ENCODE measurements at places on chromosomes 11 and 22.
A peak's percentile ranks its signal among the peaks of the same experiment; 100 is the strongest.

GRCh38 chr22:46754110-46754799 lies 8.2 kb upstream of the TBC1D22A start:
- no peak for DNase-seq
- peaks cover 5% of the 10 kb centered on the region for H3K36me3 ChIP-seq
- no peak overlapping the region for H3K4me3 ChIP-seq
- H3K27me3 ChIP-seq: no peaks in the 10 kb centered on the region
- H3K4me1 ChIP-seq: no peaks in the 10 kb centered on the region

- no peak overlapping the region for H3K27ac ChIP-seq
- peaks cover 67% of the 10 kb centered on the region for H3K4me1 ChIP-seq
- peak; percentile 59 for DNase-seq
- no peaks in the 10 kb centered on the region for H3K36me3 ChIP-seq
Measured at GRCh38 chr11:30453705-30454104, 130.8 kb downstream of the ARL14EP start.

DNA sequence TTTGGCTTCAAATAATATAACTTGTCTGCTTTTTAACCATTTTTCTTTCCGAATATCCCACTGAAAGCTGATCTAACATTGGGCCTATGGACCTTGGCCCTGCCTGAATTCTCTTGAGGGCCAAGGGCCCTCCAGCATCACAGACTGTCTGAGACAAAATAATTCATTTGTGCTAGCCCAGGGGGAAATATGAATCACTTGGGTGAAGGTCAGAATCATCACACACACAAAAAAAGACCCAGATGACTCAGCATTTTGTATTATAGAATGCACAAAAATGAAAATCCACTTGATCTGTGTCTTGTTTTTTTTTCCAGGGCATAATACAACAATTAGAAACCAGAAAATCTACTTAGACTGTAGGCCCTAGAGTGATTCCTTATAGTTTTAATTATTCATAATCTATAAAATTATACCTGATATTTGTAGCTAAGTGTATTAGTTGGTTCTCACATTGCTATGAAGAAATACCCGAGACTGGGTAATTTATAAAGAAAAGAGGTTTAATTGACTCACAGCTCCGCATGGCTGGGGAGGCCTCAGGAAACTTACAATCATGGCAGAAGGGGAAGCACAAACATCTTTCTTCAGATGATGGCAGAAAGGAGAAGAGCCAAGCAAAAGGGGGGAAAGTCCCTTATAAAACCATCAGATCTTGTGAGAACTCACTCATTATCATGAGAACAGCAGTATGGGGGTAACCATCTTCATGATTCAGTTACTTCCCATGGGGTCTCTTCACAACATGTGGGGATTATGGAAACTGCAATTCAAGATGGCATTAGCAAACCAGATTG lies 15.6 kb upstream of the RDX start:
- H3K27ac ChIP-seq: no peak overlapping the region
- H3K27me3 ChIP-seq: no peaks in the 10 kb centered on the region
- DNase-seq: no peak
- H3K4me3 ChIP-seq: no peak overlapping the region

GRCh38 chr11:20529757-20530156 lies 69.7 kb upstream of the SLC6A5 start:
- no peak overlapping the region for H3K27ac ChIP-seq
- no peaks in the 10 kb centered on the region for H3K27me3 ChIP-seq
- no peaks in the 10 kb centered on the region for H3K4me1 ChIP-seq
- no peaks in the 10 kb centered on the region for H3K36me3 ChIP-seq
- no peak overlapping the region for H3K4me3 ChIP-seq
- DNase-seq: no peak

- no peak for DNase-seq
- H3K27me3 ChIP-seq: no peaks in the 10 kb centered on the region
- no peaks in the 10 kb centered on the region for H3K36me3 ChIP-seq
- peaks cover 8% of the 10 kb centered on the region for H3K4me1 ChIP-seq
- no peak overlapping the region for H3K4me3 ChIP-seq
Measured at GRCh38 chr11:5818245-5818886, 9.6 kb downstream of the OR52N2 start.

DNA sequence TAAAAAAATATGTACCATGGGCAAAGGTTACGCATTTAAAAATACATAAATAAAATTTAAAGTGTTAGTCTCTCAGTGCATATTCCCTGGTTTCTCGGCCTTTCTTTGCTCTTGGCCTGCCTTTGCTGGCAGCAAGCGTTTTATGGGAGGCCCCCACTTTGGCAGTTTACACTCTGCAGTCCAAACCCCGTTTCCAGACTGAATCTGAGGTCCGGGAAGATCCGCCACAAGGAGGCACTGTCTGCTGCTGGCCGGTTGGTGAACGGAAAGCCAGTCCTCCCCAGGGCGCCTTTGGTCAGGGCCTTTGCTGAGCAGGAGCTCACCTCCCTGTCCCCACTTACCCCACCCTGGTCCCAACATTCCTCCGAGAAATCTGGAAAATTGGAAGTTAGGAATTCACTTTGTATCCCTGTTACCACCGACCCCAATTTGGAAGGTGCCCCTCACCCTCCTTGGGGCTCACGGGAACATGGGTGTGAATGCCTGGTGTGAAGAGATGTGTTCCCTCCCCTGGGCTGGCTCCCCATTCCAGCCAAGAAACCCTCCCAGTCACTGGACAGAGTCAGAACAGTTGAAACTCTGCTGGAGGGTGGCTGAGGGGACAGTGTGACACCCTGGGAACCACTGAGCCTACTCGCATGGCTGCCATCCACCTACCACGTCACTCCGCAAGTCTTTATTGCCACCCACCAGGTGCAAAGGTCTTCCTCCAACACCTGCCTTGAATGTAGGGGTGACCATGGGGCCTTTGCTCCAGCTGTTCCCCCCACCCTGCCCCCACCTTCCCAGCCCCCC lies 9.4 kb upstream of the SF1 start:
- H3K36me3 ChIP-seq: no peaks in the 10 kb centered on the region
- no peaks in the 10 kb centered on the region for H3K4me1 ChIP-seq
- no peak overlapping the region for H3K4me3 ChIP-seq
- peak; percentile 90 for DNase-seq
- H3K27ac ChIP-seq: no peak overlapping the region

- H3K4me3 ChIP-seq: no peak overlapping the region
- H3K36me3 ChIP-seq: no peaks in the 10 kb centered on the region
- no peak overlapping the region for H3K27ac ChIP-seq
- no peaks in the 10 kb centered on the region for H3K27me3 ChIP-seq
- no peak for DNase-seq
- H3K4me1 ChIP-seq: no peaks in the 10 kb centered on the region
Measured at GRCh38 chr22:37204045-37204655, 8.1 kb downstream of the SSTR3 start.

DNA sequence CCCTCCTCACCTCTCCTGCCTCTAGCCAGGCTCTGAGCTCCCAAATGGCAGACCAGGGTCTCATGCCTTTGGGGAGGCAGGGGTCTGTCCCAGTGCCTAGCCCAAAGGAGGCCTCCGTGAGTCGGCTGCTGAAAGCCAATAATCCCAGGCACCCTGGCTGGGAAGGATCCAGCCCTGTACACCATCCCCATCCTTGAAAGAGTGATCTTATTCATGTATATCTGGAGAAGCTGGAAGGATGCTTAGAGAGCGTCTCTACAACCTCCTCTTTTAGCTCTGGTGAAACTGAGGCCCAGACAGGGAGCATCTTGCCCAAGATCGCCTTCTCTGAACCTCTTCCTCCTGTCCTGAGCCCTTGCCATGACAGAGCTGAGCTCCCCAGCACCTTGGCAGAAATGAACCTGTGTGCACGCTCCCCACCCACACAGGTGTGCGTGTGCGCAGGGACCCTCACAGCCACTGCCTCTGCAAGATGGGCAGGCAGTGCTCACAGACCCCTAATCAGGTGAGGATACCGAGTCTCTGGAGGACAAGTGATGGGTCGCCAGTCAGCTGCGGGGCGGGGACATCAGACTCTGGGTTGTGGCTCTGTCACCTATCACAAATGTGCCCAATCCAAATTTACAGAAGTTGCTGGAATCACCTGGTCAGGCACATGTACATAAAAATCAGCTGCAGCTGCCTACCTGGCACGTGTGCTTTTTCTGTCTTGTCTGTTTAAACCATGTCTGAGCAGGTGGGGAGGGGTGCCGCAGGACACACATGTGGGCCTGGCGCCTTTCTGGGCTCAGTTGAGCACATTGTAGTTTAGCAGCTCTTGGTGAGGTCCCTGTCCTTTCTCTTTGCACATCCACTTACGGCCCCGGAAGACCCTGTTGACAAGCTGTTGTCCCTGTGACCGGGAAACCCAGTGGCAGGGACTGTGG lies 49.3 kb upstream of the WNT7B start:
- peaks cover 8% of the 10 kb centered on the region for H3K4me1 ChIP-seq
- H3K4me3 ChIP-seq: peak overlapping the region; percentile 57
- peaks cover 38% of the 10 kb centered on the region for H3K27me3 ChIP-seq
- DNase-seq: no peak
- H3K36me3 ChIP-seq: no peaks in the 10 kb centered on the region
- H3K27ac ChIP-seq: no peak overlapping the region

GRCh38 chr11:65885231-65885630 lies 3.0 kb downstream of the FIBP start:
- no peak overlapping the region for H3K4me3 ChIP-seq
- H3K27me3 ChIP-seq: peaks cover 13% of the 10 kb centered on the region
- no peak for DNase-seq
- peaks cover 20% of the 10 kb centered on the region for H3K4me1 ChIP-seq
- no peak overlapping the region for H3K27ac ChIP-seq

Data from GM23338 (cell line).